ENCODE measurements at places on chromosomes 2 and 18.

DNA sequence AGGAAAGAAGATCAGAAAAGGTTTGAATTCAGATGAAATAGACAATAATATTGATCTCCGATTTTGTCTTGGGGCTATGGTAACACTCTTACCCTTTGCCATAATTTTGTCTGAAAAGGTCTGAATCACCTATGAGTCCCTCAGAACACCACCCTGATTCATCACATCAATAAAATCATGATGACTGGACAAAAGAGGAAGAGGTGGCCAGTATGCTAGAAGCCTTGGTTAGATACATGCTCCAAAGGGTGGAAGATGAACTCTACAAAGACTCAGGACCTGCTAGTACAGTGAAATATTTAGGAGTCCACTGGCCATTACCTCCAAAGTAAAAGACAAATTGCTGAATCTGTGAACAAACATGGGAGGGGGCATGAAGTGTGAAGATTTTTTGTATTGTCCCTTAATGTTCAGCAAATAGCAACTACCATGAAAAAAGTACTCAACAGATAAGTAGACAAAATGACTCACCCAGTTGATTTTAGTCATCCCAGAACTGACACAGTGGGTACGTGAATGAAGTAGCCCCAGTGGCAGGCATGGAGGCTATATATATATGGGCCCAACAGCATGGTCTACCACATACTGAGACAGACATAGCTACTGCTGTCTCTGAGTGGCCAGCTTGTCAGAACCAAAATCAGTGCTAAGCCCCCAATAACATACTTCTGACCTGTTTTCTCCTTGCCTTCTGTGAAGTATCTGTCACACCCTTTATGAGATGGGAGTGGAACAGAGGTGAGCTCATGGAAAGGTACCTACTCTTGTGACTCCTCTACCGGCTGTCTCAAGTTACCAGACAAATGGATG lies 36.5 kb upstream of the GLS start:
- no peak for DNase-seq

DNA sequence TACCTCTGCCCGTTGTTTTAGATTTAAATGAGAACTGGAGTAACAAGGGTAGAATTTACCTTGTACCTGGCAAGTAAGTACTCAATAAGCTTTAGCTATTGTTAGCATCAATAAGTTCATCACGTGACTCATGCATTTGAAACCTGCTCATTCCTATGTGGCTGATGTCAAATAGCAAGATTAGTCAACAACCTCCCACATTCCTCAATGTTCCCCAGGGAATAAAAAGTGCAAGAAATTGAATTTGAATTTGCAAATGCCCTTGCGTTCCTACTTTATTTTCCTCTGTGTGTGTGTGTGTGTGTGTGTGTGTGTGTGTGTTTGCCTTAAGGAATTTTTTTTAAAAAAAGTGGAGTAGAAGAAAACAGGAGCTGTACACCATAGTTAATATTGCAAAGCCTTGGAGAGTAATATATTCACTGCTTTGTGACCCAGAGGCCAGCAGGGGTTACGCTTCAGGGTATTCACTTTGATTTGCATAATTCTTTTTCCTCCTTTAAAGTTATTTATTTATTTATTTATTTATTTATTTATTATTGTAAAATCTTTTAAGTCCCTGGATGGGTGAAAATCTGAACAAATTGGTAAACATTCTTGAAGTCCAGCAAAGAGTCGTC lies 43.9 kb upstream of the DNAH7 start:
- DNase-seq, result no peak

DNA sequence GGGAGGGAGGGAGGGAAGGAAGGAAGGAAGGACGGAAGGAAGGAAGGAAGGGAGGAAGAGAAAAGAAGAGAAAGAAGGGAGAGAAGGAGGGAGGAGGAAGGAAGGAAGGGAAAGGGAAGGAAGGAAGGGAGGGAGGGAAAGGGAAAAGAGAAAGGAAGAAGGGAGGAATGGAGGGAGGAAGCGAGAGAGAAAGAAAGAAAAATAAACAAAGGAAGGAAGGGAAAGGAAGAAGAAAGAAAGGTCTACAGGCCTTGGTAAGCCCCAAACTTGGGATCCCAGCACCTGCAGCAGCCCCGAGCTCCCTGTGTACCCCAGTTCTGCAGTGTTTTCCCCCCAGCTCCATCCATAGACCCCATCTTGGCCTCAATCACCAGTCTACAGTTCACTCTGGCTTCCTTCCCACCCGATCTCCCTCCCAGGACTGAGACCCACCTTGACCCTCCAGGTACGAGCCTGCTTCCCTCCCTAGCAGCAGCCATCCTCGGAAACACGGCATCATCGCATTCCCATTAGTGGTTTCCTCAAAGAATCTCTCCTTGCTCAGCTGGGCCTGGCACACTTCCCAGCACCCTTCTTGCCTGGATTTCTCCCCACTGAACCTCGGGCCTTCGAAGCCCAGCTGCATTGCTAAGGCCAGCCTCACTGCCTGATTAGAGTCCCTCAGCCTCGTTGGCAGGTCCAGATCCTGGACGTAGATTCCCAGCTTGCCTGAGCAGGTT lies 46.1 kb upstream of the SH3BP4 start:
- DNase-seq, result no peak

GRCh38 chr2:5561006-5561405 lies 131.2 kb upstream of the SOX11 start:
- DNase-seq, result no peak

- no peak for DNase-seq
These were observed 28.4 kb downstream of the AFF3 start for GRCh38 chr2:100113990-100114433.

DNA sequence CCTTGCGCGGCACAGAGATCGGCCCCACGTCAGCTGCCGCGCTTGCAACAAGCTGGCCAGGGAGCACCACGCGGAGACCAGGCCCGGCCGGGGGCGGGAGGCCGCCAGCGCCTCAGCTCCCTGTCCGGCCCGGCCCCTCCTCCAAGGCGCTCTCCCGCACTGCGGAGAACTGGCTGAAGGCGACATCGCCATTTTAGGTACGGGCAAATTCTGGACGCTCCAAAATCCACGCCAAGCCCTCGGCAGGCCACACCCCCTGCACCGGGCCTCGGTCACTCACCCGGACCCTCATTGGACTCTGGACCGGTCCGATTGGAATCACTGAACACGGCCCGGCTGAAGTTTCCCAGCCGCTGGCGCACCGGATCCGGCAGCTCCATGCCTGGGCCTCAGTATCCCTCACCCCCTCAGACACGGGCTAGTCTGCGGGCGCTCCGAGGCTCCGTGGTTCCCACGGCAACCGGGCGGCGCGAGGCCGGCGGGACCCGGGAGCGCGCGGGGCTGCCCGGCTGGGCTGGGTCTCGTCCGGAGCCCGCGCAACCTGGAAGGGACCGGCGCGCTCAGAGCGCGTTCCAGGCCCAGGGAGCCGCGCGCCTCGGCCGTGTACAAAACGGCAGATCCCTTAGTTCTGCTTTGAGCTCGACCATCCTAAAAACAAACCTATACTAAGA lies at the start of gene TMEM17:
TSS of gene TMEM17 (minus strand) at position 446 of the 671 bp plus-strand sequence. CDS start at position 380, 66 bp downstream.
- peak; percentile 87 for DNase-seq

DNA sequence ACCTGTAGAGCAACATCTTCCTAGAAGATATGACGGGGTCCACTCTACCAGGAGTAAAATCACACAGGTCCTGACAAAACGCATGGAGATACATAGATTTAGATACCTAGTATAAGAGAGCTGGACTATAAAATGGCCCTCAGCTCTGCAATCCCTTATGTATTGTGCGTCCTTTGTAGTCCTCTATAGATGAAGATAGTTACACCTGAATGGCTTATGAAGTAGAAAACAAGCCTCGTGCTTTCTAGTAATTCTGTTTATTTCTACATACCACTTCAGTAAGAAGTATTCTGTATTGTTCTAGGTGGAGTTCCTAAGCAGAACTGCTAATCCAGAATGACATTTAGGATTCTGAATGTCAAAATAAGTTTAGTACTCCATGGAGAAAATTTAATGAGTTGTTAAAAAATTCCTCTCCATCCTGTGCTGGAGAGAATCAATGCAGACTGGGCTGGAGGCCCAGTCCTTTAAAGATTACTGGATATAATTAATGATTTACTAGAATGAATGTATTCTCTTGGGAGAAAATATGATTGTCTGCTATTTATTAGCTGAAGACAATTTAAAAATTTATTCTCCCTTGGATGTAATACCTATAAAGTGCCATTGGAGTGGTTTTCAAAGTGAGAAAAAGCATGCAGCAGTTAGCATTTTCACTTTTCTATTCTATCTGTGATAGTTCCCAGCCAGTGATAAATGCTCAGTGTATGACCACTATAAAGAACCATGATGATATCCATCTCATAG lies 147.3 kb upstream of the UNC80 start:
- DNase-seq, result no peak

DNA sequence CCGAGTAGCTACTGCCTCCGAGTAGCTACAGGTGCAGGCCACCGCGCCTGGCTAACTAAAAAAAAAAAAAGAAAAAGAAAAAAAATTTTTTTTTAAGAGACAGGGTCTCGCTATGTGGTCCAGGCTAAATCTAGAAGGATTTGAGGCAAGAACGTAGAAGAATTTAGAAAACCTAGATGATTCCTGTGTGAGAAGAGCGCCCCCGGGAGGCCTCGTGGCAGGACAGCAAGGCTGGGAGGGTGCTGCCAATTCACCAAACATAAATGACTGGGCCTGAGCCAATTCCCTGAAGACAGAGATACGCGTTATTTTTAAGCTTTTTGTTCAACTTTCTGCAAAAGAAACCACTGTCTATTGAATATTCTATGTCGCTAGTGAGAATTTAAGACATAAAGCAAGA lies 90.1 kb upstream of the TGFA start:
- DNase-seq, result peak; percentile 38

- no peak for DNase-seq
These were observed 162.2 kb downstream of the BABAM2 start for GRCh38 chr2:28052691-28053090.

DNA sequence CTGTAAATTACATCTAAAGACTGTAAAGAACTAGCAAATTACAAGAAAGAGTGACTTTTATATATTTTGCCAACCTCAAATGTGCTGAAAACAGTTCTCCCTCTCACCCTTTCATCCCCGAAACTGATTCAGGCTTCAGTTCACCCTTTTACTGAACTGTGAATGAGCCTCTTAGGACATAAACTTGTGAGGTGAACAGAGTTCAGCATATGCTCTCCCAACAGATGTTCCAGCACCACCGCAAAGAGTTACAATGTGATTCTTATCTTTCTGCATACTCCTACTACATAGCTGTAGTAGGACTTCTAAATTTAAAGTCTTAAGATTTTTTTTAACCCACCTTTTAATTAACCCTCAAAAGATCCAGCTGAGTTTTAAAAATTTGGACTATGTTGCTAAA lies 1.2 kb upstream of the ZCCHC2 start:
- peak; percentile 54 for DNase-seq

DNA sequence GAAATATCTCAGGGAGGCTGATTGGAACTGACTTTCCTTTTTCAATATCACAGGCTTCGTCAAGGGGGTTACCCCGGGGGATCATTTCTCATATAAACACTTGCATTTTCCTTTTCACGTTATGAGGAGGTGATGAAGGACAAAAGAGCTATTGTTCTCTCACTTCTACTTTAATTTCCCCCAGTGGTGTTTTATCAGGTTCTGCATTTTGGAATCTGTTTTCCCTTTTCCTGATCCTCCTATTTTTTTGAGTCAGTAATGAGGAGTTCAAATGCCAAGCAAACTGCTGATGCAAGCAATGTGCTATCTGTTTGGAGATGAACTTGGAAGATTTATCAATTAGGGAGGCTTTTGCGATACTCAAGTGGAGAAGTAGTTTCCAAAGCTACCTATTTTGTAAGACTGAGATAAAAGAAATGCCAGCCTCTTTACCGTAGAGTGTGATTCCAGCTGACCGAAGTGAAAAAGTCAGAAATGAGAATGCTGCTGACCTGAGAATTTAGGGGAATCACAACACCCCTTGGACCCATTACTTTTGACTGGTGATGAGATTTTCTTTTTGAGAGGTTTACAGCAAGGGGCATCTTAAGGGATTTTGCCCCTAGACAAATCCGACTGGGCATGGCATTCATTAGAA lies 556.0 kb downstream of the RNF144A start:
- no peak for DNase-seq

GRCh38 chr2:66512626-66513025 lies 77.7 kb downstream of the MEIS1 start:
- DNase-seq, result no peak

DNA sequence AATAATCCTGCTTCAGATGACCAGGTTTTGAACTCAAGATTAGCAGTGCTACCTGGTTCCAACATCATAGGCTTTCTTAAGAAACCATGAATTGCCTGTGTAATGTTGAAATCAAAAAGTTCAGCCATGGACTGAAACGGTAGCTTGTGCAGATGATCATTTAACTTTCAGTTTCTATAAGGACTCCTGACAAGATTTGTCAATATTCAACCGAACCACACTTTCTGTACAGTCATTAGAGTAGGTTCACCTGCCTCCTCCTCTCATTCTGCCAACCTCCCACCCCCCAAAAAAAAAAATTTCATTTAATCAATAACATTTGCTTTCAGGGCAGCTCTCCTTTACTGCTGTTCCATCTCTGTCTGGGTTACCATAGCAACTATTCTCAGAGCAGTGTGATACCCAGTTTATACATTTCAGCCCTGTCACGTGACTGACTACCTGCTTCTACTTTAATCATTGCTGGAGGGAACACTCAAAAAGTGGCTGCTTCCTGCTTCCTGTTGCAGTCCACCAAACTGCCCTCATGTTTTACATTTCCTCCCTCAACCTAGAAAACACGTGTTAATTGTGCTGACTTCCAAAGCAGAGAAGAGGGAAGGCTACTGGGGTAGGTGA lies 275.5 kb downstream of the SS18 start:
- DNase-seq, result no peak

GRCh38 chr2:233179848-233180366 lies 71.6 kb upstream of the ATG16L1 start:
- peak; percentile 30 for DNase-seq

- no peak for DNase-seq
These were observed 36.2 kb downstream of the KDM3A start for GRCh38 chr2:86477349-86477748.

- DNase-seq, result peak; percentile 42
These were observed 510 bp downstream of the NCKAP1 start for GRCh38 chr2:183037553-183038340.

DNA sequence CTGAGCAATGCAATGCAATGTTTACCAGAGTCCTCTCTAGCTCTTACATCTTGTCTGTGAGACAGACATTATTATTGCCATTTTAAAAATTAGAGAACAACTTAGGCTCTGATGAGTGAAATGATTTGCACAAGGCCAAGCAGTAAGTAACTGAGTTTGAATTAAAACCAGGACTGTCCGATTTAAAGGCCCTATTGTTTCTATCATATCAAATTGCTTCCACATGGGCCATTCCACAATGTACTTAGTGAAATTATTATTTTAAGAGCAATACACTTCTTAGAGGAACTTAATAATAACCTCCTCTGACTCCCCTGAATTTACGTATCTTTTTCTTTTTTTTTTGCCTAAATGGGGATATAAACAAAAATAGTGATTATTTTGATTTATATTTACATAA lies 64.6 kb downstream of the PLCL1 start:
- no peak for DNase-seq

DNA sequence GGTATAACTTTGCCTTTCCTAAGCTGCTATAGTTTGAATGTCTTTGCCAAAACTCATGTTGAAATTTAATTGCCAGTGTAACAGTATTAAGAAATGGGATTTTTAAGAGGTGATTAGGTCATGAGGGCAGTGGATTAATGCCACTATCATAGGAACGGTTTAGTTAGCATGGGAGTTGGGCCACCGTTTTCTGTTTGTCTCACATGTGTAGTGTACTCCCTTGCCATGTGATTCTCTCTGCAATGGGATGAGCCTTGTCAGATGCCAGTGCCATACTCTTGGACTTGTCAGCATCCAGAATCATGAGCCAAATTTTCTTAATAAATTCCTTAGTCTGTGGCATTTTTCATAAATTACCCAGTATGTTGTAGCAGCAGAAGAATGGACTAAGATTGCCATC lies 388.9 kb upstream of the RGPD4 start:
- no peak for DNase-seq

GRCh38 chr2:165453561-165454094 lies 15.9 kb upstream of the CSRNP3 start:
- no peak for DNase-seq

All from hematopoietic multipotent progenitor cell treated with erythropoietin and hydrocortisone succinate and interleukin-3 and kit ligand, for 8 days (in vitro differentiated cells).